Stimulated activated CD8-positive, alpha-beta memory T cell treated with anti-CD3 and anti-CD28 coated beads, Interleukin-4, amount 100 ng/mL, for 4 hours (primary cell): ENCODE measurements at places on chromosomes 2 and 18.

GRCh38 chr2:48248251-48248933 is 281.6 kb upstream of the STON1 start:
- no peak for DNase-seq

GRCh38 chr18:12742453-12742852 is 39.6 kb downstream of the PSMG2 start:
- DNase-seq = no peak

- DNase-seq = no peak
Measured at GRCh38 chr2:101871480-101871879, 120.3 kb upstream of the IL1R2 start.

DNA sequence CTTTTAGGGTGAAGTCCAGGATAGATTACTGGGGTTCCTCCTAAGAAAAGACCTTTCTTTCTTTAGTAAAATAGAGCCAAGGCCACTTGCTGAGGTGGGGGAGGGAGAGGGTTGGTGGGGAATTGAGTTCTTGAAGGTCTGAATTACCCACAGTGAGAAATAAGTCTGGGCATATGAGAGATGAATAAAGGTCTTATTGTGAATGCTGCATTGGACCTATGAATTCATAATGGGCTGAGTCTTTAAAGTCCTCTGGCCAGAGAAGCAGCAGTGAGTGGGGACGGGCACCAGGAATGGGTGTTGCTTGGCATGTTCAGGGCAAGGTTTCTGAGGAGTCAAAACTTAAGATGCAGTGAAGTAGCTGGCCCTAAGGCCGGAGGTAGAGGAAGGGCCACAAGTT is 10.5 kb downstream of the MAPRE3 start:
- DNase-seq = no peak

DNA sequence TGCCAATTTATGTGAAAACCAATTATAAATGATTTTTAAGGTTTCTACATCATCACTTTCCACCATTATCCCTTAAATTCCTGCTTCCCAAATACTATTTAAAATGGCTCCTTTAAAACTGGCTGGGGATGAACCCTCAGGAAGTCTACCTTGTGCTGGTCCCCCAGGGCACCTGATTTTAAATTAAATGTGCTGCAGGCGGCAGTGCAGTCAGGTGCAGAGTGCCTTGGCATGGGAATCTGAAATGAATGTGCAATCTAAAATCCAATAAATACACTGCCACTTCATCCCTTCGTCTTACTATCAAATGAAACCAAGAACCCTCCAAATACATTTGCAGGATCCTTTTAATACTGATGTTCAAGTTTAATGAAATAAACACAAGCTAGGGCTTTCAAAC is 61.8 kb downstream of the C2orf76 start:
- no peak for DNase-seq

- no peak for DNase-seq
Measured at GRCh38 chr2:47016172-47016913, 100.7 kb upstream of the MCFD2 start.

- no peak for DNase-seq
Measured at GRCh38 chr18:24878289-24878688, 417.9 kb downstream of the HRH4 start.

- no peak for DNase-seq
Measured at GRCh38 chr2:173656086-173656485, 301.4 kb downstream of the CDCA7 start.

- DNase-seq = no peak
Measured at GRCh38 chr18:57839942-57840381, 36.8 kb upstream of the ATP8B1 start.

- DNase-seq = no peak
Measured at GRCh38 chr18:38460657-38461056, 895.1 kb upstream of the CELF4 start.

GRCh38 chr2:101842471-101842870 is 145.0 kb downstream of the MAP4K4 start:
- no peak for DNase-seq

- DNase-seq = no peak
Measured at GRCh38 chr2:180970016-180970415, 10.4 kb upstream of the UBE2E3 start.

DNA sequence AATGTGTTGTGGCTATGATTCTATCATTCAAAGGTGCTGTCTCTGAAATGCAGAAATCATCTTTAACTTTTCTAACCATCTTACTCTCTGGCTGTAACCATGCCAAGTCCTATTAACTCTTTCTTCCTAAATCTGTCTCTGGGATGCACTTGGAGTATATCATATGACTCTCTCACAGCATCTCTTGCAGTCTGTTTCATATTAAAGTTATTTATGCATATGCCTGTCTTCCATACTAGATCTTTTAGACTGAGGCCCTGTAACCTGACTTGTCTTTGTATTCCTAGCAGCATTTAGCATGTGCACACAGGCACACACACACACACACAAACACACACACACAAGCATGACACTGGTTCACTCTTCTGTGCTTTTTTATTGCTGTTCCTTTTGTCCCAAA is 320.6 kb downstream of the ETAA1 start:
- DNase-seq = no peak

DNA sequence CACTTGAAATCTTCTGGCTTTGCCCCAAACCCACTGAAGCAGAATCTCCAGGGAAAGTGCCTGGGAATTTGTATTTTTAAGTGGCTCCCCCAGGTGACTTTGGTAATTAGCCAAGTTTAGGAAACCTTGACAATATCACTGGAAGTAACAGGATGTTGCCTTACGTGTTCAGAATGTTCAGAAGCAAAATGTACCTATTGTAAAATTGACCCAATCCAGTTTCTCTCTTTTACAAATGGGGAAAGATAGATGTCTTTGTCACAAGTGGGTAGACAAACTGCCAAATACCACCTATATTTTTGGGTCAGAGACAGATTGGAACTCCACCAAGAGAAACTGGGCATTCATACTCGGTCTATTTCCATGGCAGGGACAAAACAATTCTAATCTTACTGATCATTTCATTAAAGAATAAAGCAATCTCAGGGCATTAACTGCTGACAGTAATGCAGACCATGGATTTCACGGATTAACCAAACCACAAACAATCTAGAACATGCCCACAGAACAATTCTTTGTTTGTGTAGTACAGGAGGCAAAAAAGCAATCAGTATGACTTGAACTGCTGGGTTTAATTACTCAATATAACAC is 255.8 kb downstream of the ERBB4 start:
- no peak for DNase-seq

- DNase-seq = no peak
Measured at GRCh38 chr18:10009321-10010144, 95.7 kb downstream of the VAPA start.

GRCh38 chr2:171412571-171413175 is 21.1 kb downstream of the METTL8 start:
- DNase-seq = no peak

DNA sequence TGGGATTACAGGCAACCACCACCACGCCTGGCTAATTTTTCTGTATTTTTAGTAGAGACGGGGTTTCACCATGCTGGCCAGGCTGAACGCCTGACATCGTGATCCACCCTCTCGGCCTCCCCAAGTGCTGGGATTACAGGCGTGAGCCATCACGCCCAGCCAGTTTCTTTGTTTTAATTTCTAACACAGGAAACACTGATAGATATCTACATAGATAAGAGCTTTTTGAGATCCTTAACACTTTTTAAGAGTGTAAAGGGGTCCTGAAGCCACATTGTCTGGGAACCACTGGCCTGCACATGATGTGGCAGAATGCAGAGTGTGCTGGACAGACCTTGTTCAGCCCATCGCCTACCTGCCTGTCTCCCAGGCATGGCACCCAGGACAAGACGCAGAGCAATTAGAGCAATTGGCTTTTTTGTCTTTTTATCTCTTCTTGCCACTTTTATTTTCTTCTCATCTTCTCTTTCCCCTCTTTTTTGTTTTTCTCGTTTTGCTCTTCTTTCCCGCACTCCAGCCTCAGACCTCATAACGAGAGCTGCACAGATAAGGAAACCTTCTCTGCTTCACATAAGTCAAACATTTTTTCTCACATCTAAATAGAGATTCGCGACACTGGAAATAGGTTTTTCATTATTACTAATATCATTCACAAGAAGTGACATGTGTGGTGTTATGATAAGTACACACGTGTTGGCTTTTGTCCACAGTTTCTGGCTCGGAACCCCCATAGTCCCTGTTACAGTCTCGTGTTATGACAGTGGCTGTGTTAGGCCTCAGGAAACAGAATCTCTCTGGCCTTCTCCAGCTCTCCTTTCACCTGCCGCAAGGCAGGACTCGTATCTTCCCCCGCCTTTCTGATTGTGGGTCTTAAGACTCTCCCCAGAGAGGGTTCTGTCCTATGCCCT is 25.2 kb upstream of the GPR55 start:
- DNase-seq = no peak

DNA sequence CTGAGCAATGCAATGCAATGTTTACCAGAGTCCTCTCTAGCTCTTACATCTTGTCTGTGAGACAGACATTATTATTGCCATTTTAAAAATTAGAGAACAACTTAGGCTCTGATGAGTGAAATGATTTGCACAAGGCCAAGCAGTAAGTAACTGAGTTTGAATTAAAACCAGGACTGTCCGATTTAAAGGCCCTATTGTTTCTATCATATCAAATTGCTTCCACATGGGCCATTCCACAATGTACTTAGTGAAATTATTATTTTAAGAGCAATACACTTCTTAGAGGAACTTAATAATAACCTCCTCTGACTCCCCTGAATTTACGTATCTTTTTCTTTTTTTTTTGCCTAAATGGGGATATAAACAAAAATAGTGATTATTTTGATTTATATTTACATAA is 64.6 kb downstream of the PLCL1 start:
- DNase-seq = no peak

- no peak for DNase-seq
Measured at GRCh38 chr18:45764000-45764686, 40.2 kb downstream of the SLC14A1 start.
